ENCODE measurements at places on chromosomes 11 and 22.

- peak; percentile 92 for DNase-seq
Observed at GRCh38 chr11:34380696-34381095, 22.9 kb upstream of the ABTB2 start.

DNA sequence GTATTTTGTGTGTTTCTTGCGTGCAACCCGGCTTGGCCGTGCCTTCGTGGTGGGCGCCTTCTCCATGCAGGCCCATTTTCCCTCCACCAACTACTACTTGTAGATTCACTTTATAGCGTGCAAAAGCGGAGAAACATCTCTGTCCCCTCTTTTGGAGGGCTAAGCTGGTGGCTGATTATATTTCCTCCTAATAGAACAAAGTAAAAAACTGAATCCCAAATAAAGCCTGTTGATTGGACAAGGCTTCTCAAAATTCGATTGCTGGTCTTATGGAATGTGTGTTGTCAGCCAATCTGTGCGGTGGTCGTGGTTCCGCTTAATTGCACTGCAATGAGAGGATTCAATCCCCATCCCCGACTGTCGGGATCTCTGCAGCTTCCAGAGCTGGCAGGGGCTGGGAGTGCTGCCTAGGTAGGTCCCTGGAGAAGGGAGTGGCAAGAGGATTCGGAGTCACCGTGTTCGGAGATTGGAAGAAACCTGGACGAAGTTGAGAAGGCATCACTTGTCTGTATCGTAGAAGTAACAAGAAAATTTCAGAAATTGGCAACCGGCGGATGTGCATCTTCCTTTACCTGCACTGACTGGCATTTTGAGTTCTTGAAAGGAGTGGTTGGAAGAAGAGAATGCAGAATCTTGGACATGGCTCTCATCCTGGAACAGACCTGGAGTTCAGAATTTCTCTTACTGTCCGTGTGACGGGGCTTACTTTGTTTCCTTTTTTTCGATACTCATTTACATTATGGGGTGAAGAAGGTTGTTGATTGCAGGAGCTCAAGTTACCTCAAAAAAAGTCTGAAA is 1.1 kb downstream of the HMGXB4 start:
- DNase-seq, result peak; percentile 24

DNA sequence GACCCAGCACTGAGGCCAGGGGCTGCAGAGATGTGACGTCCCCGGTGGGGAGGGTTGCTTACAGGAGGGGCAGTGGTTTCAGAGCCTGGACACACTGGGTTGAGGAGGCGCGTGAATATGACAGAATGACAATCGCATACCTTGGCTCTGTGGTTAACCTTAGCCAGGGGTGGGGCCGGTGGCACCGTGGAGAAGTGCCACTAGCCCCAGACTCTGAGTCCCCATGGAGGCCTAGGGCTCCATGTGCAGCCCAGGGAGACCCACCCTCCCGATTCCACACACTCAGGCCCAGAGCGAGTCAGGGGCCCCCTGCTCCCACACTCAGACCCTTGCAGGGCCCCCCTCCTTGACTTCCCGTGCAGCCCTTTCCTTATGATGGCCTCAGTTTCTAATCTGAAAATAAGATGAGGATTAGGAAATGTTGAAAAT is 3.6 kb upstream of the ACR start:
- no peak for DNase-seq

DNA sequence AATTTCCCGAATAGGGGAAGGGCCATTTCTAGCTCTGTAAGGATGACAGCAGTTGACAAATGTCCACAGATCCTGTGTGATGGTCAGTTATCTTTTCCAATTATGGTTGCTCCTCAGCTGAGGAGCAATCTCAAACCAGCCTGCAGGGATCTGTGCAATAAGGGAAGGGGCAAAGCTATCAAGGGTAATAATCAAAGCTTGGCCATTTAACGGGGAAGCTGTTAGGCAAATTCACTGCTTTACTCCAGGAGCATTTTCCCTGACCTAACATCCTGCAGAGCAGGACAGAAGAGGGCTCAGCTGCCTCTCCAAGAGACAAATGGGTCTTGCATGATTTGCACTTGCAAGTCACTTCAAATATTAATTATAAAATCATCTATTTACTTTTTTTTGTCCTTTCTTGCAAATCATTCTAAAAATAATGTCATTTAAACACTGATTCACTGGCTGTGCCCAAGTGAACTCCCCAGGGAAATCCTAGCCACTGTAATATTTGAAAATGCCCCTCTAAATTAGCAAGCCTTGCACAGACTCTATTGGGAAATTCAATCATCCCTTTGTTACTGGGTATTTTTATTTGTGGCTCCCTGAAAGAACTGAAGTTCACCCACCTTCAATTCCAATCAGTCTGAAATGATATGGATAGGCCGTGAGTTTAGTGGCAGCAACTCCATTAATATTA is 1256.7 kb downstream of the LRRC4C start:
- DNase-seq, result no peak

GRCh38 chr11:106369224-106369623 is 291.8 kb downstream of the AASDHPPT start:
- peak; percentile 9 for DNase-seq

- no peak for DNase-seq
Observed at GRCh38 chr11:36395978-36396736, 100.1 kb downstream of the PRR5L start.

DNA sequence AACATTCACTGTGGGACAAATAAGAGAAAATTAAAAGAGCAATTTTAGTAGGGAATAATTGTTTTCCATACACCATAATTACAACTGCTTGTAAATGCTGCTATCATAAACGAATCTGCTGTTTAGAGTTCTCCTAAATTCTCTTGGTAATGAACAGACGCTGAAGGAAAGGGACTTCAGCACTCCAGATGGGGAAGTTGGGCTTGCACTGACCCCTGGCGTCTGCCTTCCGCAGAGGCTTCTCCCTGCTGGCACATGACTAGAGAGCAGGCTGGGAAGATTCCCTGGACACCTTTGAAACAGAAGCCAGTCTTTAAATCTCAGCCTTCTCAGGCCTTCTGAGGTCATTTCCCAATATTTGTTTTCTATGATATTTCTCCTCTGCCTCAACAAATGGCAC is 84.1 kb downstream of the NXPE2 start:
- peak; percentile 57 for DNase-seq

DNA sequence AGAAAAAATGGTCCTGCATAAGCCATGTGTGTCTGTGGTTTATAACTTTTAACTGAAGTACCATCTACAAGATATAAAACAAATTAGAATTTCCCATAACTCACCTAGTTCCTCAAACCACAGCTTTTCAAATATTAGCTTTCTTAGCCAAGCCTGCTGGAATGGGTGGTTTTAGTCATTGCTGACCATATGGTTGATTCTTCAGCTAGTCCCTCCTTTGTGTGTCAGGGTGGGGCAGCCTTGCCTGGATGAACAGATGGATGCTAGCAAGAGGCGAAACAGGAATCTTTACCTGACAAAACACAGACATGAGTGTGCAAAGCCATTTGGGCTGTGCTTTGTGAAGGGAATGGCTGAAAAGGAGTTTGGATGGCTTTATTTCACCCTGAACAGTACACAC is 6.9 kb upstream of the B3GNT6 start:
- peak; percentile 50 for DNase-seq

- DNase-seq, result no peak
Observed at GRCh38 chr11:77386178-77386577, 84.7 kb upstream of the GDPD4 start.

DNA sequence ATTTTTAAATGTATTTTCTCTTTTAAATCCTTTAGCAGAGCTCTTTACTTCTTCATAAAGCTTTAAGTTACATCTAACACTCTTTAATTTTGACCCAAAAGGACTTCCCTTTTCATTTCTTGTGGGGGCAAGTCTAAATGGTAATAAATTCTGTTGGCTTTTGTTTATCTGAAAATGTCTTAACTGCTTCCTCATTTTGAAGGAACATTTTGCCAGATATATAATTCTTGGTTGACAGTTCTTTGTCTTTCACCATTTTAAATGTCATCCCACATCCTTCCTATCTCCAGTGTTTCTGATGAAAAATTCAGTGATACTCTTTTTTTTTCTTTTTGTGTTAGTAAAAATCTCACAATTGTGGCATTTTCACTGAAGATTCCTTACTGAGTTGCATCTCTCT is 44.7 kb upstream of the ZBTB44 start:
- DNase-seq, result no peak

GRCh38 chr22:32723643-32724042 is 77.9 kb upstream of the TIMP3 start:
- DNase-seq, result peak; percentile 94

Data from fibroblast of mammary gland (primary cell).